ENCODE measurements at places on chromosomes 7 and 10. TPM values are rescaled to one million over a fixed set of nuclear protein-coding genes. Genes with fewer than 3 reads are reported as not detected.

DNA sequence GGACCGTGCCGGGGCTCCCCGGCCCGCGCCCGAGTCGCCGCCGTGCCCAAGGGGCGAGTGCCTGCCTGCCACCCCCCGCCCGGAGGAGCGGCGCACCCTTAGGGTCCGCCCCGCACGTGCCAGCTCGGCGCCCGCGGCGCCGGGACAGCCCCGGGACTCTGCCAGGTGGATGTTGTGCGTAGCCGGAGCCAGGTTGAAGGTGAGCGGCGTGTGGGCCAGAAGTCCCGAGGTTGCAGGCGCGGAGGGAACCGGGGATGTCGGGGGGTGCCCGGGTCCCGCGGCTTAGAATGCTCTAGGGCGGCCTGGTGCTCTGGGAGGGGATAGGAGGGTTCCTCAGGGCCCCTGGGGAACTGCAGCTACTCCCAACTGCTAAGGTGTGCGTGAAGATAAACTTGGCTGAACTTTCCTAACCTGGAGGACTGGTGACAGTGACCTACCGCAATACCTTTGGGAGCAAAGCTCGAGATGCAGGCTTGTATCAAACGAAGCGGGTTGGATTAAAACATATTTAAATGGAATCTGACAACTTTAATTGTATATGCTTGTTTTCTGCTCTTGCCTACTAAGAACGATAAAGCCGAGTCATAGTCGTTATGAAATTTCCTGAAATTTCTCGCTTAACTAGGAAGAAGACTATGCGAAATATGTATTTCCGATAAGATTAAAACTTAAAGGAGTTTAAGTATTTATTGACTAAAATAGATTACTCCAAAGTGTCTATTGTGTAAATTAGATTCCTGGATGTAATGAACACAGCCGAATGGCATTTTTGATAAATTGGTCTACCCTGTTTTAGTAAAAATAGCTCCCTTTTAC lies at the start of gene CUX1:
Gene CUX1, plus strand, starts transcription at position 156 of the 816 bp plus-strand sequence. Its CDS starts 14 bp downstream, at position 170.
- H3K4me1 ChIP-seq = peaks cover 70% of the 10 kb centered on the region
- peak within 1 kb of the TSS; percentile 83 for H3K4me3 ChIP-seq
- peak; percentile 95 for DNase-seq
- peak within 1 kb of the TSS; percentile 97 for H3K27ac ChIP-seq
- no peaks in the 10 kb centered on the region for H3K27me3 ChIP-seq
- H3K36me3 ChIP-seq = no peaks in the 10 kb centered on the region

- H3K4me3 ChIP-seq = no peak overlapping the region
- H3K27me3 ChIP-seq = no peaks in the 10 kb centered on the region
- H3K27ac ChIP-seq = no peak overlapping the region
- no peaks in the 10 kb centered on the region for H3K36me3 ChIP-seq
- H3K4me1 ChIP-seq = no peaks in the 10 kb centered on the region
- DNase-seq = no peak
Observed at GRCh38 chr7:39882148-39882784, 67.8 kb upstream of the CDK13 start.

GRCh38 chr10:88598055-88598454 lies 11.5 kb downstream of the LIPJ start:
- no peaks in the 10 kb centered on the region for H3K27me3 ChIP-seq
- H3K27ac ChIP-seq = no peak overlapping the region
- no peak overlapping the region for H3K4me3 ChIP-seq
- no peak for DNase-seq
- H3K36me3 ChIP-seq = no peaks in the 10 kb centered on the region

DNA sequence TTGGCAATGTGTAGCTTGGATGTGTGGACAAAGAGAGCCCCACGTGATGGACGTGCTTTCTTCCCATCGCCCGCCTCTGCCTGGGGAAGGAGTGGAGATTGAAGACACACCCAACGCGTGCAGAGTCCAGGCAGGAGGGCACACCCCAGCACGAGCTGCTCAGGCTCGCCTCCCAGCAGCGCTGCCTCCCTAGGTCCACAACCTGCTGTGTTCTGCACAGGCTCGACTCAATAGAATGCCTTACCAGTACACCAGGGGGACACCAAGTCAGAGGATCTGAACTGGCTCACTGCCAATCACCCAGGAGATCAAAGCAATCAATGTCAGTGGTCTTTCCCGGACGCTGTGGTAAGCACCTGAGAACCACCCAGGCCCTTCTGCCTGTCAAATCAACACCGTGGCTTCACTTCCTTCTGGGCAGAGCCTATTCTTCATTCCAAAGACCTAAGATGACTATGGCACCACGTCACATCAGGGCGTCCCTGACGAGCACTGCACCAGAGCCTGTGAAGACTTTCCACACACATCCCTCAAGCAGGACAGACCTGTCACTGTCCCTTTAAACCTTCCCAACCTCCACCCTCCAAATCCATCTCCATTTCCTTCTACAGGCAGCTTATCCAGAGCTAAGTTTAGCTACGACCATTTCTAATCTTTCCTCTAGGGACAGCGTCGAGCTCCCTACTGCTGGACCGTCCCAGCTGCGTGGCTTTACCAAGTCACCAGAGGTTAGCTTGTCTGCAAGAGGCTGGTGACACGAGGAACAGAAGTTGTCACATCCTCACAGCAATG lies 72.3 kb downstream of the AMZ1 start:
- no peaks in the 10 kb centered on the region for H3K27me3 ChIP-seq
- H3K4me1 ChIP-seq = no peaks in the 10 kb centered on the region
- no peak overlapping the region for H3K4me3 ChIP-seq
- no peak overlapping the region for H3K27ac ChIP-seq
- DNase-seq = peak; percentile 41
- H3K36me3 ChIP-seq = no peaks in the 10 kb centered on the region

DNA sequence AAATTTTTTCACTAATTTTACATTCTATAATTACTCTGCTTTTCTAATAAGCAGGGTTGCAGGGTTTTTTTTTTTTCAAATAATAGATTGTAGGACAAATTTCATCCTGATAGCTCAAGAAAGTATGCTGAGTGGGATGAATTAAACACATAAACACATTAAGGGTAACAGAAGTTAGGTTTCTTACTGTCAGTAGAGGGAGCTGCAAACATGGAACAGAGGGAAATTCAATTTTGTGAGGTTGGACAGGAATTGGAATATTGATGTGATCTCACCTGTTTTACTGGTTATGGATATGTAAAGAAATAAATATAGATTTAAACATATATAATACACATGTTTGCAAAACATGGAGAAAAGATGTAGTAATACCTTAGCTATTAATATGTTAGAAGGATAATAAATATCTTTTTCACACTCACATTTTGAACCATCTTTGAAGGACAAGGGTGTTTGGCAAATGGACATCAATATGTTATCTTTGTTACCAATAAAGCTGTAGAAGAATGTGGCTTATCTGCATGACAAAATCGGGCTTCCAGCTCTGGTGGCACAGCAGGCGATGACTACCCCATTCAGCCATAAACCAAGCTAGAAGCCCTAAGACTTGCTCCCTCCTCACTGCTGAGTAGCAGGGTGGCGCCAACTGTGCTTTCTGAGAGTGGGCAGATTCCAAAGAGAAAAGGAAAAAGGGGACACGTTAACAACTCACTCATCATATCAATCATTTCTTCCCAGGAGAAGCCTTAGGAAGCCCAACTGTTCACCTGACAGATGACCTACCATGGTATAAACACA lies 1257.4 kb downstream of the GATA3 start:
- no peaks in the 10 kb centered on the region for H3K36me3 ChIP-seq
- DNase-seq = no peak
- no peak overlapping the region for H3K4me3 ChIP-seq

DNA sequence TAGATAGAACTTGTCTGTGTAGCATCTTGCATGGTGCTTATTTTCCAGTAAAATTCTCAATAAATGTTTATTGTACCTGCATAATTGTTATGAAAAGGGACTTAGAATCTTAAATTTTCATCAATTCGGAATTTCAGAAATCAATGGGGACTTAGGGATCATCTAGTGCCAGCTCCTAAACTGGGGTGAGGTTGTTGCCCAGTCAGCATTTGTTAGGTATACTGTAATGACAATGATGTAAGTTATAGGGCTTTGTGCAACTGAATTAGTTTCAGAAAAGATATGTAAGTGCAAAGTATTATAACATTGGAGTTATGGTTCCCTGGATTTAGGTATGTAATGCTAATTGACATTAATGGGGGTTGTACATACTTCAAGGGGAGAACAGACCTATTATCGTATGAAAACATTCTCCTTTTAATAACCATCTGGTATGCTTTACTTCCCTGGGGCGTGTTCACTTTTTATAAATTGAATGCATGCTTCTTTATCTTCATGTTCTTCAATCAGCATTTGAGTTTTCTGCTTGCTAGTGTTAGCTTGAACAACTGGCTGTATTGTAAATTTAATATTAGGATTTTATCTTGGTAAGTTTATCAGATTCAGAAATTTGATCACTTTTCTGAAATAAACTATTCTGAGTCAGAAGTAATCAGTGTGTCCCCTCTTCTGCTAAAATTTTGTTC lies 270.3 kb downstream of the BBS9 start:
- H3K27me3 ChIP-seq = no peaks in the 10 kb centered on the region
- no peaks in the 10 kb centered on the region for H3K36me3 ChIP-seq
- no peak overlapping the region for H3K27ac ChIP-seq
- no peak for DNase-seq
- H3K4me1 ChIP-seq = no peaks in the 10 kb centered on the region

PDE6C gene
- total RNA-seq = not detected

GRCh38 chr10:12643279-12643678 lies 293.9 kb downstream of the CAMK1D start:
- H3K36me3 ChIP-seq = no peaks in the 10 kb centered on the region
- no peak overlapping the region for H3K4me3 ChIP-seq
- H3K27me3 ChIP-seq = no peaks in the 10 kb centered on the region
- no peak for DNase-seq

YAE1 gene
- 20.9 TPM for total RNA-seq

GRCh38 chr10:132047575-132048293 lies 18.0 kb upstream of the JAKMIP3 start:
- no peaks in the 10 kb centered on the region for H3K36me3 ChIP-seq
- H3K4me3 ChIP-seq = no peak overlapping the region
- H3K27ac ChIP-seq = no peak overlapping the region
- no peaks in the 10 kb centered on the region for H3K27me3 ChIP-seq
- DNase-seq = no peak

DNA sequence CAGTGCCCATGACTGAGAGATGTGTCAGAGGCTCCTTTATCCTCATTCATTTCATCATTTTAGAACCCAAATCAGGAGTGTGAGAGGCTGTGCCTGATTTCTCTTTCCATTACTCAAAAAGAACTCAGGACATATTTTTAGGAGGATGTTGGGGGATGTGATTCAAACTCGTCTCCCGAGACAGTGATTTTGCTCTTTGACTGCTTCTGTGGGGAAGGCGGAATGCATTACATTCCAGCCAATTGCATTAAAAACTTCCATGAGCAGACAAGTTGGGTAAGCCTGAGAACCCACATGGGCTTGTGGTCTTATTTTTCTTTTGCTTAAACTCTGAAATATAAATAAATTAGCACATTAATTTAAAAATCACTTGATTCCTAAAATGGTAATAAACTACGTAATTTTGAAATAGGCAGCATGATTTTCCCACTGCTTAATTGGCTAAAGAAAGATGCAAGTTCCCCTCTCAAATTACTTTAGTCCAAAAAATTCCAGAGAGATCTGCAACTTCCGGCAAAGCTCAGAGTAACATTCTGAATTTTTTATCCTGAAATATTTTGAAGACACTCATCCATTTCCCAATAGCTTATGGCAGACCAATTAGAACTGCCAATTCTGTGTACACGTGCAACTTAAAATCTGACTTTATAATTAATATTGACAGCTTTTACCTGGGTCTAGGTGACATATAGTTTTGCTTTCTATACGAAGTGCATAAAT lies 185.6 kb downstream of the C7orf25 start:
- H3K4me3 ChIP-seq = no peak overlapping the region
- DNase-seq = no peak
- H3K4me1 ChIP-seq = no peaks in the 10 kb centered on the region

LRRC17 gene
- not detected for total RNA-seq

CYP3A7 gene
- total RNA-seq = not detected

- no peak overlapping the region for H3K27ac ChIP-seq
- H3K27me3 ChIP-seq = no peaks in the 10 kb centered on the region
- peaks cover 22% of the 10 kb centered on the region for H3K4me1 ChIP-seq
- no peaks in the 10 kb centered on the region for H3K36me3 ChIP-seq
Observed at GRCh38 chr10:92891885-92892690, 43.8 kb downstream of the EXOC6 start.

- DNase-seq = no peak
- no peaks in the 10 kb centered on the region for H3K27me3 ChIP-seq
- H3K4me3 ChIP-seq = no peak overlapping the region
Observed at GRCh38 chr7:71538210-71538609, 406.3 kb downstream of the GALNT17 start.

- no peaks in the 10 kb centered on the region for H3K4me1 ChIP-seq
- DNase-seq = no peak
- H3K4me3 ChIP-seq = no peak overlapping the region
- H3K27ac ChIP-seq = no peak overlapping the region
- no peaks in the 10 kb centered on the region for H3K27me3 ChIP-seq
- H3K36me3 ChIP-seq = no peaks in the 10 kb centered on the region
Observed at GRCh38 chr10:266974-267425, 131.7 kb downstream of the ZMYND11 start.
